ENCODE measurements at places on chromosomes 6 and 20. TPM values are rescaled to one million over a fixed set of nuclear protein-coding genes. Genes with fewer than 3 reads are reported as not detected.

GRM1 gene
- total RNA-seq = not detected

PI3 gene
- total RNA-seq = 1.3 TPM

RFX6 gene
- not detected for total RNA-seq

BHLHE23 gene
- not detected for total RNA-seq

PFDN4 gene
- 45.3 TPM for total RNA-seq

- no peak for DNase-seq
Observed at GRCh38 chr6:115898246-115898645, 162.4 kb downstream of the FRK start.

DNA sequence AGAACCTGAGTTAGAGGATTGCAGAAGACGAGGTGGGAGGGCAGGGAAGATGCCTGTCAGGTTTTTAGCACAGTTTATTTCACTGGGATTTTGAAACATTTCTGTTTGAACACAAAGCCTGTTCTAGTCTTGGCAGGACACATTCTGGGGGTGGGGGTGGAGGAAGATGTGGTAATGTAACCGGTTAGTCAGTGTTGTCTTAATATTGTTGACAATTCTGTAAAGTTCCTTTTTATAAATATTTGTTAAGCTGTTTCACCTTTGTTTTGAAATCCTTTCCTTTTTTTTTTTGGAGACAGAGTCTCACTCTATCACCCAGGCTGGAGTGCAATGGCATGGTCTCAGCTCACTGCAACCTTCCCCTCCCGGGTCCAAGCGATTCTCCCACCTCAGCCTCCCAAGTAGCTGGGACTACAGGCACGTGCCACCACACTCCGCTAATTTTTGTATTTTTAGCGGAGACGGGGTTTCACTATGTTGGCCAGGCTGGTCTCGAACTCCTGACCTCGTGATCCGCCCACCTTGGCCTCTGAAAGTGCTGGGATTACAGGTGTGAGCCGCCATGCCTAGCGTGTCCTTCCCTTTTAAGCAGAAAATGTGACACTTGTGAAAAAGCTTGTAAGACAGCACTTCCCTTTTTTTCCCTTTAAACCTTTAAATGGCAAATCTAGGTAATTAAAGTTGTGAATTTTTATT, 20.2 kb downstream of the SLC9A8 start:
- DNase-seq = peak; percentile 44

- no peak for DNase-seq
Observed at GRCh38 chr6:53916804-53917463, 122.1 kb downstream of the LRRC1 start.

GRCh38 chr20:49340161-49340966, 62.5 kb upstream of the ZNFX1 start:
- DNase-seq = no peak

DNA sequence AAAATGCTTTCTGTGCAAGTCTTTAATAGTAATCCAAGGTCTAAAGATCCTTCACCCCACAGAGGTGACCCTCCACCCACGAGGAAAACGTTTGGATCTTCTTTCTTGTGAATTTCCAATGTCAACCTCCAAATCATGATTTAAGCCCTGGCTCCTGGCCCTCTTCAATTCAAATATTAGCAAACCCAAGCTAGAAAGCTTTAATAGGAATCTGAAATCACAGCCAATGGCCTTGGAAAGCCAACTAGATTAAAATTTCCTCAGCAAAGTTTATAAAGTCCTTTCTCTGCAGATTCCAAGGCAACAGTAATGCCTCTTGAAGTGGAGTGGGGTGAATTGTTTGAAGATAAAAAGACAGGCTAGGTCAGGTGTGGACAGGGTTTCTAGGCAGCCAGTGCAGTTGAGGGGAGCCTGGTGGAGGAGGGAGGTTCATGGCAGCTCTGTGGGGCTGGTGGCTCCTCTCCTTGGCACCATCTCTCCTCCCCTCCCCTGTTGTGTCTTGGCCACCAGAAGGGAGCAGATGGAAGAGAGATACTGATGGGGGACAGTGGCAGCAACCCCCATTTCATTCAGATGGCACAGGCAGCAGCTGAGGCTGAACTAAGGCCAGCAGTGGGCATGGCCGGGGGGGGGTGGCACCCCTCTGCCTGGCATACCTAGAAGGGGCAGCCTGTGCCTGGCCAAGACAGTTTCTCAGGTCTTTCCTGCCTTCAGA, 12.0 kb upstream of the UQCC2 start:
- no peak for DNase-seq

GRCh38 chr20:8756410-8756809, 312.5 kb upstream of the PLCB4 start:
- DNase-seq = peak; percentile 23

DNA sequence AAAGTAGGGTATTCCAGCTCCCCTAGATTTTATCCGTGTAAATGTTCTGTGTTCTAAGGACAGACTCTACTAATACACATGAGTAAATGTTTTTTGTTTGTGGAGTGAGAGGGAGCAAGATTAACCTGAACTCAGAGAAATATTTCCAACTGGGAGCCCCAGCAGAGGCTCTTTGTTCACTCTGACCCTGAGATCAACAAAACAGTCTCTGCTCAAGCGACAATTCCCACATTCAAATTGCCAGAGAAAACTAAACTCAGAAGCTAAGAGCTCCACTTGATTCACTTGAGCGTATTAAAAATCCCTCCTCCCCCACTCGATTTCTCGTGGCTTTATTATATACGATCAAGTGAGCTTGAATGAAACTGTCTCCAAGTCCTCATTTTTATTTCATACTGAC, 413.9 kb upstream of the JARID2 start:
- DNase-seq = no peak

- DNase-seq = peak; percentile 43
Observed at GRCh38 chr6:128532827-128533226, 12.4 kb upstream of the PTPRK start.

- no peak for DNase-seq
Observed at GRCh38 chr20:8154638-8155037, 22.6 kb downstream of the PLCB1 start.

DNA sequence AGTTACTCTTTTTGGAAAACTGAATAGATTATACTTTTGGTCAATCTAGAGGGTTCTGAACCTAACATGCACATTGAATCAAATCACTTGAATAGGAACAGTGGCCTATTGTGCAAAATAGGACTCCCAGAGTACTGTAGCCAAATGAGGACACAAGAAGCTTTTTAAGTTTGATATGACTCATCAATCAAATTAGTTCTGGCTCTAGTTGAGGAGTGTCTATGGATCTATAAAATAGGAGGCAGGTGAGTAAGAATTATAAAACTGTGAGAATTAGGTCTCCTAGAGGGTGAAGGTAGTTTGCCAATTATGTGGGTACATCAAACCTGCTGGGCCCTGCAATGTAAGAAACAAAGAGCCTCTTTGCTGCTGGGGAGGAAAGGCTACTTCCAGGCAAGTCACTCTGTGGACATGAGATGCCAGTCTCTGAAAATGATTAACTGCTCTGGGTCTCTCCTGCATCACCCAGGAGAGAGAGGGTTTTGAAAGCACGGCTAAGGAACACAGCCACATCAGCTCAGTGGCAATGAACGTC, 112.3 kb downstream of the RCAN2 start:
- peak; percentile 1 for DNase-seq

DNA sequence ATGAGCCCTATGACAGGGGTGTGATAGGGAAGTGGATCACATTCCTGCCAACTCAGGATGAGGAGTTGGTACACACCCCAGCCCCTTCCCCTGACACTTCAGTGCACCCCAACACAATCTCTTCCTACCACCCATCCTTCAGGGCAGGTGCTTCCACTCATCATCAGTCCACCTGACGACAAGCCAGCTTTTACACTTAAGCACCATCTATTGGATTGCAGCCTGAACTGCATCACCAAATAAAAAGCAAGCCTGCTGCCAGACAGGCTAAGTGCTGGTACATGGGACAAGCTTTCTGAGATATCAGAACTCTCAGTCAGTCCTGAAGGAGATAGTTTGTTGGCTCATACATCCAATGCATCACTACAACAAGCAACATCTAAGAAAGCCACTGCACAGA, 69.0 kb upstream of the TMEM200A start:
- peak; percentile 23 for DNase-seq

DNA sequence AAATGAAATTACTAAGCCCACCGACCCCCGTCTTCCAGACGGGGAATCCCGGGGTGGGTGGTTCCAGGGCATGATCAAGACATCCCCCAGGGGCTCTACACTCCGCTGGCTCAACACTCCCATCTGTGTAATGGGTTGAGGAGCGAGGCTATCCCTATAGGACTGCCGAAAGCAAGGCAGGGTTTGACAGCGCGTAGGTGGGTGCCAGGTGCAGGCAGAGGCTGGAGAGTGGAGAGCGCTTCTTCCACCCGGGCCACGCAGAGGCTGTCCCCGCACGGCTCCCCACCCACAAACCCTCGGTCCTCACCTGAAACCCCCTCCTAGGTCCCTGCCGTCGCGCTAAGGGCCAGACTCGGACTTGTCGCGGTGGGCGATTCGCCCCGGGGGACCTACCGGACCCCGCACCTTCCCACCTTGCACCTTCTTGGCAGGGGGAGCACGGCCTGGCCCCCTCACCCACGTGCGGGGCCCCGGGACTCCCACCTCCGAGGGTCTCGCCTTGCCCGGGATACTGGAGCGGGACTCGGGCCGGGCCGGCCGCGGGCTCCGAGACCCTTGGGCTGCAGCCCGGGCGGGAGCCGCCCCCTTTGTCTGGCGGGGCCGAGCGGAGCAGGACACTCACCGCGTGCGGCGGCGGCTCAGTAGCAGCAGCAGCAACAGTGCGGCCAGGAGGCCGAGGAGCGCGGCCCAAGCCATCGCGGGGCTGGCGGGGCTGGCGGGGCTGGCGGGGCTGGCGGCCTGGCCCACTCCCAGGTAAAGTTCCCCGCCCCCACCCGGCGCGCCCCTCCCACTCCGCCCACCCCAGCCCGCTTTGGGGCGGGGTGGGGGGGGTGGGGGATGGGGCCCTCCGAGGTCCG, at the start of gene PTGIS:
PTGIS (minus strand) TSS at position 717 of the 857 bp plus-strand sequence; CDS start at position 696, 21 bp downstream.
- DNase-seq = no peak

DNA sequence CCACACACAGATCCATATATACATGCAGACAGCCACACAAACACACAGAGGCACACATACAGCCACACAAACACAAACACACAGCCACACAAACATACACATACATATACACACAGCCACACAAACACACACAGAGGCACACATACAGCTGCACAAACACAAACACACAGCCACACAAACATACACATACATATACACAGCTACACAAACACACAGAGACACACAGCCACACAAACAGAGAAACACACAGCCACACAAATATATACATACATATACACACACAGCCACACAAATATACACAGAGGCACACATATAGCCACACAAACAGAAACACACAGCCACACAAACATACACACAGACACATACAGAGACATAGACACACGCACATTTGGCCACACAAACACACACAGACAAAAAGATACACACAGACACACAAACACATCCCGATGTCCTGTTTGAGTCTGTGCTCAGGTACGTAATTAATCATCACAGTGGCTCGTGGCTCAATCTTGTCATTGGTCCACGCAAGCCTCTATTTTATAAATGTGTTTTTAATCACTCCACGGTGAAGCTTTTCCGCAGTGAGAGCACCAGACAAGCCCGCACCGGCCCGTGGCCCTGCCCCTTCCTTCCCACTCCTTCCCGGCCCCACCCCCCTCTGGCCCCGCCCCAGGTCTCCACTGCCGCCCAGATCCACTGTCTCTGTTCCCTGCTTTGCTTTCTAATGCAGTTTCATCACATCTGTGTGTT, 135.3 kb downstream of the CDH4 start:
- peak; percentile 76 for DNase-seq

- DNase-seq = peak; percentile 29
Observed at GRCh38 chr6:45477790-45478189, 100.1 kb upstream of the SUPT3H start.

DNA sequence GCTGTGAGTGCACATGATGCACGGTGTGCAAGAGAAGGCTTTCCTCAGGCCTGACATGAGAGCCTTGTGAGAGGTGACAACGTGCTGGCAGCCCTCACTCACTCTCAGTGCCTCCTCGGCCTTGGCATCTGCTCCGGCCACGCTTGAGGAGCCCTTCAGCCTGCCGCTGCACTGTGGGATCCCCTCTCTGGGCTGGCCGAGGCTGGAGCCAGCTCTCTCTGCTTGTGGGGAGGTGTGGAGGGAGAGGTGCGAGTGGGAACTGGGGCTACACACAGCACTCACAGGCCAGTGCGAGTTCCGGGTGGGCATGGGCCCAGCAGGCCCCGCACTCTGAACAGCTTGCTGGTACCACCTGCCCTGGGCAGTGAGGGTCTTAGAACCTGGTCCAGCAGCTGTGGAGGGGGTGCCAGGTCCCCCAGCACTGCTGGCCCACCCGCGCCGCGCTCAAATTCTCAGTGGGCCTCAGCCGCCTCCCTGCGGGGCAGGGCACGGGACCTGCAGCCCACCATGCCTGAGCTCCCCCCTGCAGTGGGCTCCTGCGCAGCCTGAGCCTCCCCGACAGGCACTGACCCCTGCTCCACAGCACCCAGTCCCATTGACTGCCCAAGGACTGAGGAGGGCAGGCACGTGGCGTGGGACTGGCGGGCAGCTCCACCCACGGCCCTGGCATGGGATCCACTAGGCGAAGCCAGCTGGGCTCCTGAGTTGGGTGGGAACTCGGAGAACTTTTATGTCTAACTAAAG, 74.9 kb upstream of the BMP5 start:
- DNase-seq = no peak

- DNase-seq = no peak
Observed at GRCh38 chr6:165971202-165971601, 196.4 kb downstream of the TBXT start.

DNA sequence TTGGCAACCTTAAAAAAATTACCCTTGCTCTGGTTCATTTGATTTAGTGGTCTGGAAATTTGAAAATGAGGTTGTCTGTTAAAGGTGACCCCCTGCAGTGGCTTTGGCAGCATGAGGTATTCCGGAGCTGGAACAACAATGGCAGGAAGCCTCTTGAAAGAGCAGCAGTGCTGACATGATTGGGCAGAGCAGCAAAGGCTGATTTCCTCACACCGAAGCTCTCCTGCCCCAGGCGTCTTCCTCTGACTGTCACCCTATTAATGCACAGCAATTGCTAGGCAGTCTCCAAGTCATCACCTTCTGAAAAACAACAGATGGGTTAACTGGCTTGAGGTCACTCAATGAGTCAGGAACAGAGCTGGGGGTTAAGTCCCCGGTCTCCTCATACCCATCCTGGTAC, 241.8 kb upstream of the MMS22L start:
- DNase-seq = peak; percentile 41

GRCh38 chr6:166691746-166692145, 64.7 kb upstream of the RPS6KA2 start:
- no peak for DNase-seq

GRCh38 chr6:129645106-129645829, 64.7 kb downstream of the ARHGAP18 start:
- no peak for DNase-seq

GRCh38 chr6:143684486-143684885, 6.7 kb downstream of the PHACTR2 start:
- no peak for DNase-seq

GRCh38 chr6:160791981-160792418, 90.0 kb downstream of the PLG start:
- DNase-seq = peak; percentile 64

DNA sequence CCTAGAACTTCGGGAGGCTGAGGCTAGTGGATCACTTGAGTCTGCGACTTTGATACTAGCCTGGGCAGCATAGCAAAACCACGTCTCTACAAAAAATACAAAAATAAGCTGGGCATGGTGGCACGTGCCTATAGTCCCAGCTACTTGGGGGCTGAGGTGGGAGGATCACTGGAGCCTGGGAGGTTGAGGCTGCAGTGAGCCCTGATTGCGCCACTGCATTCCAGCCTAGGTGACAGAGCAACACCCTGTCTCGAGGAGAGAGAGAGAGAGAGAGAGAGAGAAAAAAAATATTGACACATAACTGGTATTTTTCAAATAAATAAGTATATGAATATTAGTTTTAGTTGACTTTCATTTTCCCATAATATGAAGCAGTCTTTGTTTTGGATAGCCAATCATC, 222.2 kb downstream of the BTBD9 start:
- DNase-seq = no peak

Data from mammary epithelial cell (primary cell).